Kidney (tissue), 22 donors: ENCODE measurements at places on chromosomes 7 and 10. TPM values are rescaled to one million over a fixed set of nuclear protein-coding genes. Genes with fewer than 3 reads are reported as not detected.

The GPC2 gene
- 1.8 TPM for total RNA-seq

- no peak for DNase-seq
Observed at GRCh38 chr7:34488766-34489165, 169.3 kb upstream of the NPSR1 start.

DNA sequence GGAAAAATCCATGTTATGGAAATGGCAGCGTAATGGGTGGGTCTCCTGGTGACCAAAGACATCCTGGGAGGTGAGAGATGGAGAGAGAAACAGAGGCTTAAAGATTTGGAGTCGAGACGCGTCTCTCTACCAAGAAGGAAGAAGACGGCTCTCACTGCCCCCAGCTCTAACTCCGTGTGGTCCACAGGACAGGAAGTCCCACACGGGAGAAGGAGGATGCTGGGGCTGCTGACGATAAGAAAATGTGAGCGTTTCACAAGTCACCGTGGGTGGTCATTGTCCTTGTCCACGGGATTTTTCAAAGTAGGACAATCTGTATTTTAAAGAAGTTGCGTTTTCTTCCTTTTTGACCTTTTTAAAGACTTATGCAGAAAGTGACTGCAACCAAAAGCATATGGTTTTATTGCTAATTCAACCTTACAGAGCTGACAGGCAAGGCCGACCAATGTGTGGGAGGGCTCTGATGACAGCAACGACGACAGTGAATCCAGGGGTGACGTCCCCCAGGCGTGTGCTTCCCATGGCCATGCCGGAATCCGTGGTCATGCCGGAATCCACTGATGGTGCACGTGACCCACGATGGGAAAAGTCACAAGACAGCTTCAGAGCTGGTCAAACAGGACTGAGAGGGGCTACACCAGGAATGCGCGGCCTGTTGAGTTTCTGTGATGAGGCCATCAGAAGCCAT lies 341.2 kb downstream of the PTPRN2 start:
- no peak for DNase-seq

DNA sequence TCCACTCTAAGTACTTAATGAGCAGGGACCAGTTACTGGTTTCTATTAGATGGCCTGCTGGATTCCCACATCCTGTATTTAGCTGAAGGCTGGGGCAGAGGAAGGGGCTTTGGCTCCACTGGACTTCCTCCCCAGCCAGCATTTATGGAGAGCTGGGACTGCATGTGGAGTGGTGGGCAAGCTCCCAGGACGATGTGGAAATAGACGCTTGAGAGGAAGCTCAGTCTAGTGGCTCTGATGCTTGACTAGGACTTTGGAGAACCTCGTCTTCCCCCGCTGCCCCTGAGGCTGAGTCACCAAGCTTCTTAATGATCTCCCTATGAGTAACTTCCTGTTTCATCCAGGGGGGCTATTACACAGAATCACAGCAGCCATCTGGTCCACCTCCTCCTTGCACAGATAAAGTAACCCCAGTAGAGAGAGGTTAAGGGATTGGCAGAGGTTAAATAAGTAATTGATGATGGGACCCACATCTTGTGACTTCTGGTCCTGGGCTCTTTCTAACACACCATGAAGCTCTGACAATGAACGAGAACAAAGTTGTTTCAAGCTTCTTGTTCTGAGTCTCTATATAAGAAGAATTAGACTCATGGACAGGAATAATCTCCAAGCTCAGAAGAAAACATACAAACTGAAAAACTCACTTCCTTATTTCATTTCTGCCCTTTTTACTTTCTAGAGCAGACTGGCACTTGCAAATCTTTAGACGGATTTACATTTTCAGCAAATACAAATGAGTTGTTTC lies 126.2 kb downstream of the PRPF18 start:
- no peak for DNase-seq

GRCh38 chr7:146172112-146172511 lies 55.5 kb downstream of the CNTNAP2 start:
- DNase-seq = no peak

- no peak for DNase-seq
Observed at GRCh38 chr7:8117195-8117594, 144.8 kb downstream of the ICA1 start.
